Activated CD8-positive, alpha-beta memory T cell treated with anti-CD3 and anti-CD28 coated beads for 48 hours (primary cell): ENCODE measurements at places on chromosomes 7 and 10.

DNA sequence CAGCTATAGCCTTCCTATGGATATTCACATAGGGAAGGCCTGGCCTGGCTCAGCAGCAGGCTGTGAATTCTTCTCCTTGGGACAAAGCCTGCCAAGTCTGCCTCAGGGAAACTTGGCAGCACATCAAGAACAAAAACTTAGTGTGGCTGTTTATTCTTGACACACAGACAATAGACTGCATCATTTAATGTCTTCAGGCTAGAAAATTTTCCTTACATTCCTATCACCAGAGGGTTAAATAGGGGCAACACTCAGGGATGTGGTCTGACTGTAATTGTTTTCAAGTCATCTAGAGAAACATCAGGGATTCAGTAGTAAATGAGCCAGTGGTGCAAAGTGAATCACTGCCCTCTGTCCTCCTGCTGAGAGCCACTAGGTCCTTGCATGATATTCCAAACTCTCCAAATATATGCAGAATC is 137.3 kb downstream of the SEMA3C start:
- DNase-seq: no peak

- DNase-seq: no peak
These were observed 64.0 kb downstream of the RASGEF1A start for GRCh38 chr10:43202657-43203447.

GRCh38 chr10:111102359-111102837 is 25.6 kb downstream of the ADRA2A start:
- DNase-seq: no peak

DNA sequence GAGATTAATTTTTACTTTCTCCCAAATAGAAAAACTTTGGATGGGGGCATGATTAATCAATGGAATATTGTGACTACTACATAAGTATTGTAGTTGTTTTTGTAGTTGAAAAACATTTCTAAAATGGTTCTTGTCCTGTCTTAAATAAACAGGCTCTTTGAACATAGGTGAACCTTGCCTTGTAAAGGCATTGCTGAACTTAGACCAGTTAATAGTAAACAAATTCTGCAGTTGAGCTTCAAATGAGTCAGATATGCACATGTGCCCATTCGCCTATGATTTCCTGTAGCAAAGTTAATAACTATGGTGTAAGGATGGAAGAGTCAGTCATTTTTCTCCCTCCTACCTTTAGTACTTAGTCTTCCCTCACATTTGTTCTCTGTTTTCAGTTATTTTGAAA is 22.6 kb downstream of the CUTC start:
- DNase-seq: no peak

- no peak for DNase-seq
These were observed 74.6 kb downstream of the CALN1 start for GRCh38 chr7:72337390-72338167.

GRCh38 chr7:159061674-159062212 is 82.9 kb downstream of the VIPR2 start:
- DNase-seq: no peak

- no peak for DNase-seq
These were observed 397.9 kb downstream of the TNS3 start for GRCh38 chr7:47183862-47184590.

DNA sequence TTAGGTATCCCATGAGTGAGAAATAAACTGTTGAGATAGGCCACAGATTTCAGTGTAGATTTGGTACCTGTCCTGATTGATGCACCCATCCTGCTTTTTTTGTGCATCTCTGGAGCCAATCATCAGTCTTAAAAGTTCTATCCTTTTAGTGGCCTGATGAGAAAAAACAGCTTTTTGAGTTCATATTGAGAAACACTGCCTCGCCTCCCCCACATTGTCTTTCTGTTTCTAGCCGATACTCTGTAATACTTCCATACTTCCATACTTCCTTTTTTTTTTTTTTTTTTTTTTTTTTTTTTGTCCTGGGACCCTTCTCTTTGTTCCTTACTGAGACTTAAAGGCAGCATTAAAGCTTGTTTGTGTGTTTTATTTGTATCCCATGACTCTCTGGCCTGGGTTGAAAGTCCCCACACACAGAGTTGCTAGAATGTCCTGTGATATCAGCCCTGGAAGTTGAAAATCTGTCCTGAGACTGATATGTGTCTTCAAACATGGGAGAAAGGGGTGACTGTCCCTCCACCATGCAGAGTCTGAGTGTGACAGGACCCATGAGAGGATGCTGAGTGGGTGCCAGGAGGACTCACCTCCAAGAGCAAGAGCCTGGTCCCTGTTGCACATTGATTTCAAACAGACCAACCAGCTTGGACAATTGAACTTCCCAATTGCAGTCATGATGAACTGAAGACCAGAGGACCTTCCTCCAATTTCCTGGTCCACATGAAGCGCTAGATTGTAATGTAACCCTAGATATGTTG is 5.7 kb downstream of the ZNF22 start:
- DNase-seq: no peak

DNA sequence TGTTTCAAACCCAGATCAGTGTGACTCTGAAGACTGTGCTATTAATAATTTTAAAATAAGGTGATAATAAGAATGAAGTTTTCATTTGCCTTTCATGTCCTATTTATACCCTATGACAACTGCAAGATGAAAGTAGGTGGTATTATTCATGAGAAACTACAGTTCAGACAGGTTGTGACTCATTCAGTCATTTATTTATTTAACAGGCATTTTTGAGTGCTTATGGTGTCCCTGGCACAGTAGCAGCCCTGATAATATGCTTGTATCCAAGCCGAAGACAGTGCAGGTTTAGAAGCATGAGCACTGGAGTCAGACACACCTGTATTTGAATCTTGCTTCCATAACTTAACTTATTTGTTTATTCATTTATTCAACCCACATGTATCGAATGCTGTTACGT is 87.1 kb downstream of the FZD1 start:
- DNase-seq: no peak

GRCh38 chr7:100602889-100603725 is 944 bp downstream of the PCOLCE start:
- DNase-seq: no peak

DNA sequence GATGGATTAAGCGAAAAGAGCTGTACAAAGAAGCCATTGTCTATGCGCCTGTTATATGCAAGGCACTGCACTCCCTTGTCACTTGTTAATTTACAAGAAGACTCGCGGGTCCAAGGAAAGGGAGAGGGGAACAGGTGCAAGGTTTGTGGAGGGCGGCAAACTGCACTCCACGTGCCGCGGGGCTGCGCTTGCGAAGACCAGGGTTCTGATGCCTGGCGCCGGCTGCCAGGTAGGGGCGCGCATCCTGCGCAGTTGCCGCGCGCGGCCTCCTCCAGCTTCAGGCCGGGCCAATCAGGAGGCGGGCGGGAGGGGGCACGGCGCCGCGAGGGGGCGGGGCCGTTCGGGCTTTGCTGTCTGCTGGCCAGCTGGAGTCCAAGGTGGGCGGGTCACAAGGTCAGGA is 140.6 kb upstream of the PALS2 start:
- no peak for DNase-seq
